ENCODE measurements at places on chromosomes 7 and 10.

GRCh38 chr7:41103331-41103730, 599.6 kb downstream of the INHBA start:
- DNase-seq: no peak

DNA sequence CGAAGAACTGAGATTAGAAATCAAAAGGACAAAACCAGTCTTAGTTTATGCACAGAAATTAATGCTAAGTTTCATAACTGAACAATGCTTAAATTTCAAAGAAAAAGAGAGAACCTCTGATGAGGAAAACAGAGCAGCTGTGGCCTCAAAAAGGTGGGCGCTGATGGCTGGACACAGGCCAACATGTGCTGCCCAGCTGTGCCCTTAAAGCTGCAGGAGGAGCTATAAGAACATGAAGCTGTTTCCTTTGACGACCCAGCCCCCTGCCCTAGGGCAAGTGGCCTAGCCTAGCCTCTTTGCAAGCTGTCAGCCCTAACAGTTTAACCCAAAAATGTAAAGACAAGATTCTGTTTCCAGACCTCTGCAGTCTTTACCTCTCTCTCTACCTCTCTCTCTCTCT, 107.7 kb downstream of the GRID1 start:
- DNase-seq: no peak

DNA sequence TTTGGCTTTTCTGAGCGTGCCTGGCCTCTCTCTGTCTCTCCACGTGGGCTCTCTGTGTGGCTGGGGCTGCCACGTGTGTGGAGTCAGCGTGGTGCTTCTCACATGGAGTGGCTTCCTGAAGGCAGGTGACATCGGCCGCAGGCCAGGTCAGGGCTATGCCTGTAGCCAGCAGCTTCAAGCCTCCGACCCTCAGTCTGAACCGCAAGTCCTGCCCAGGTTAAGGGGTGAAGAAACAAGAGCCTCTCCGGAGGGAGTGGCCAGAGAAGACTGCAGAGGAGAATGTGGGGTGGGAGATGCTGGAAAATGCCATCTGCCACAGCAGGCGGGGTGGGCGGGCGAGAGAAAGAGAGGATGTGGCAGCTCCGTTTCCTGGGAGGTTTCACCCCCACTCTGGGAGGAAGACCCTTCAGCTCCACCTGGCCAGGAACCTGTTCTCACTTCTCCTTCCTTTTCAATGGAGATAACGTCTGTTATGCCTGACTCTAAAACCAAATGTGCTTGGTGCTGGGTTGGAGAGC, 14.3 kb upstream of the VIPR2 start:
- DNase-seq: no peak

DNA sequence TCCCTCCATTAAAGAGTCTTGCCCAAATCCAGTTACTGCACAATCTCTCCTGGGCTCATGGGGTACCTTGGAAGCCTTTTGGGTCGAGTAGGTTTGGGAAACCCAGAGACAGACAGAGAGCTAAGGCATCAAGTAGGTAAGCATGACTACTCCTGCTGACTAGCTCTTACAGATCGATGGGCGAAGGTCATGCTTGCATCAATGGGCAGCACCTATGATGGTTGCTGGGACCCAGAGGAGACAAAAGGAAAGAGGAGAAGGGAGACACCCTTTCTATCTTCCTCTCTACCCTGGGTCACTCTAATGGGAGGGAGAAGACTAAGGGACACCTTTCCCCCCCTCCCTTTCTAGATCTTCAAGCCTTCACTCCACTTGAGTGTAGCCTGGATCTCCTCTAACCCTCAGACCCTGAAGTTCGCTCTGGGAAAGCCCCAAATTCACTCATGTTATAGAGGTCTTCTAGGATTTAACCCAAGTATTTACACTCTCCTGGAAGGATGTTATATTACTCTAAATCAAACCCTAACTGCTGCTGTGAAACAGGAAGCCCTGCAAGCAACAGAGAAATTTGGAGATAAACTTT, 31.6 kb upstream of the ZNF746 start:
- DNase-seq: no peak

DNA sequence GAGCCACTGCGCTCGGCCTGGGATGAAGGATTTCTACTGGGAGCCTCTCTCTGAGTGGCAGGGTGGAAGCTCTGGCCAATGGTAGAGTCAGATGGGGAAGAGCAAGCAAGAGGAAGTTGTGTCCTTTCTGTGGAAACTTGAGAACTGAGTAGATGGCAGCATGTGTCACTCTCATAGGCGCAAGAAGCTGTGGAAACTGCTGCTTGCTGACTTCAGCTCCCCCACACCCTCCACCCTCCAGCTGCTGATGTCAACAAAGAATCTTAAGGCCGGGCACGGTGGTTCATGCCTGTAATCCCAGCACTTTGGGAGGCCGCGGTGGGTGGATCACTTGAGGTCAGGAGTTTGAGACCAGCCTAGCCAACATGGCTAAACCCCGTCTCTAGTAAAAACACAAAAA, 39.8 kb upstream of the SRGN start:
- no peak for DNase-seq

DNA sequence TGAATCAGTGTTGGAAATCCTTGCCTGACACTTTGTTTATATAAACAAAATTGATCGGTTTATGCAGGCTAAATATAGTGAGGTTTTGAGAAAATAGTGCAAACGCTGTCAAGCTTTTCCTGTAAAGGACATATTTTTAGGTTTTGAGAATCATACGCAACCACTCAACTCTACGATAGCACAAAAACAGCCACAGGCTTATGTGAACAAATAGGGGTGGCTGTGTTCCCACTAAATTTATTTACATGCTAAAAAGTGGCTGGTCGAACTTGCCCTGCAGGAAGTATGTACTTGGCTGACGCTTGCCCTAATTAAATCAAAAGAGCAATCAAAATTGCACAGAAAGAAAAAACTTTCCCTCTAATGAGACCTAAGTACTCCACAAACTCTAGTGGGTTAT, 234.7 kb upstream of the CACNA2D1 start:
- DNase-seq: no peak

DNA sequence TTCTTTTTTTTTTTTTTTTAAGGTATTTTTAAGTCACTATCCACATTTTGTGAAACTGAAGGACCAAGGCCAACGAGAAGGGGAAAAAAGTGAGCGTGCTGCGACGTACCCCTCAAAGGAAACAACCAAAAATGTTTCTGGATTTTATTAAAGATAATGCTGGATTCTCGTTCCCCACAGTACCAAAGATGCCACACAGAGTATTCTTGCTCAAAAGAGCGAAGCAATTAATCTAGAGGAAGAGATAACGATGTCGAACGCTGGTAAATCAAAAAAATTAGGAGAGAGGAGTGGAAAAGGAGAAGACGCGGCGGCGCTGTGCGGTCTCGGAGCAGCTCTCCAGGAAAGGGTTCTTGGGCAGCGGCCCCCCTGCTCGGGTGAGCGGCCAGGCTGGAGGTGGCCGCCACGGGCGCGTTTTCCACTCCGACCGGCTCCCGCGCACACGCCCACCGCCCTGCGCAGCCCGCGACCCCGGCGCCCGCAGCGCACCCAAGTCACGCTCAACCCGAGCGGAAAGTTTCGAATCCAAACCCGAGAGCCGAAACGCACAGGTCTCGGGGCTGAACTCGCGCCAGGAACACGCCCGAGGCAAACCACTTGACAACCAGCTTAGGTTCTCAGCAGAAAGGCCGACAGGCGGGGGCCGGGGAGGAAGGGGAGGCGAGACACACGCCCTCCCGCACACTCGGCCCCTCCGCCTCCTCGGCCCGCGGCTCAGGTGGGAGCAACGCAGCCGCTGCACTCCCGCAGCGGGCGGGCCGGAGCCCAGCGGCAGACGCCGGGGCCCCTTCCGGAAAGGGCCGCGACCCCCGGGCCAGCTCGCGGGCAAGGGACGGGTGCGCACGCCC, 989 bp downstream of the SRPK2 start:
- DNase-seq: peak; percentile 59

GRCh38 chr10:122767621-122768388, 68.2 kb upstream of the C10orf120 start:
- no peak for DNase-seq

- no peak for DNase-seq
These were observed 63.9 kb upstream of the ST8SIA6 start for GRCh38 chr10:17518338-17518737.

DNA sequence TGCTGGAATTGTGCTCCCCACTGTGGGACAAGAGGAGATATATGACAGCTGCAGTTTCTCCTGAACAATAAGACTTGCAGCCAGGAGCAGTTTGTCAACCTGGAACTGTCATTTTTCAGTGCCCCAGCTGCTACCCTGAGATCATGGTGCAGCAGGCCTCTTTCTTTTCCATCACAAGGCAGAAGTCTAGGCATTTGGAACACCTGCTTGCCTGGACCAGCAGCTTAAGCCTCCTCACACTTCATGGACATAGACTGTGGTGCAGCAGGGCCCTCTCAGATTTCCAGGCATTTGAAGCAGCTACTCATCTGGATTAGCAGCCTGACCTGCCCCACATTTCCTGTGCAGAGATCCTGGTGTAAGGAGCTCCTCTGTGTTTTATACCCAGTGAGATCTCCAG, 450.7 kb upstream of the TEX47 start:
- DNase-seq: no peak

- DNase-seq: peak; percentile 74
These were observed 63.0 kb downstream of the ABRAXAS2 start for GRCh38 chr10:124864421-124865193.

DNA sequence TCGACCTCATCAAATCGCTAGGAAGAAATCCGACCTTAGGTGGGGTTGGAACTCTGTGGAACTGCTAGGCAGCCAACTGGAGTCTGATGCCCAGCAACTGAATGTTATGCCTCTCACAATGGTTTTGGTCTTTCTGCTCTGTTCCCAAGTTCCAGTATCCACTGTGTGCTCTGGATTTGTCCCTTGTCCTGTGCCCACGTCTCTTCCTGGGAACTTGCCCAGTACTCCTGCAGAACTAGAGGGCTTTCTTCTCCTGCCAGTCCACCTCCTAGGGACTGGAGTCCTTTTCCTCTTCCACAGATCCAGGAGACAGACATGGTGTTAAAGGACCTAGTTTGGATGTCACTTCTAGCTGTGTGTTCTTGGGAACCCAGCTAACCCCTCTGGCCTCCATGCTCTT, 26.6 kb downstream of the PRTFDC1 start:
- no peak for DNase-seq

- no peak for DNase-seq
These were observed 78.3 kb downstream of the HTR7 start for GRCh38 chr10:90779548-90779947.

DNA sequence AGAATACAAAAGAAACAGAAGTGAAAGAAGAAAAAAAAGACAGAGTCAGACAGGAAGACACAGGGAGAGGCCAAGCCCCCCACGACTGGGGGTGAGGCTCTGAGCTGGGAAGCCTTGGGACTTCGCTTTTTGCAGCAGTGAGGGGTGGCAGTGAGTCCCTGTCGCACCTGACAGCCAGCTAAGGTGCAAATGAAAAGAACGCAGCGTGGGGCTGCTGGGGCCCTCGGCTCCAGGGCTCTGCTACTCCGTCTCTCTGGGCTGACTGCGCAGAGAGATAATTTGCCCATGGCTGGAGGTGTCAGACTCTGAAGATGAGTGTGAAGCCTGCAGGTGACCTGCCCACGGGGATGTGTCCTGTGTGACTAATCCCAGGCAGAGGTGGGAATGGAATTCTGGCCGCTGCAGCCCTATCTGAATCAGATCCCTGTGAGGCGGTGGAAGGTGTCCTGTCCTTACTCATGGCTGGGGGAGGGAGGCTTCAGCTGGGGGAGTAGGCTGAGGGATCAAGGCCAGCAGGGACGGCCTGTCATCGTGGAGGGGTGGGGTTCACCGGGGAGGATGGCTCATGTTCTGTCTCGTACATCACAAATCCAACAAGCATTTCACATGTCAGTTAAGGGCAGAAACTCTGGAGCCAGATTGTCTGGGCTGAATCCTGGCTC, 96.4 kb downstream of the SLIT1 start:
- DNase-seq: no peak

GRCh38 chr7:154774303-154774969, 228.5 kb downstream of the PAXIP1 start:
- no peak for DNase-seq

GRCh38 chr7:47474937-47475879, 106.7 kb downstream of the TNS3 start:
- DNase-seq: peak; percentile 93

DNA sequence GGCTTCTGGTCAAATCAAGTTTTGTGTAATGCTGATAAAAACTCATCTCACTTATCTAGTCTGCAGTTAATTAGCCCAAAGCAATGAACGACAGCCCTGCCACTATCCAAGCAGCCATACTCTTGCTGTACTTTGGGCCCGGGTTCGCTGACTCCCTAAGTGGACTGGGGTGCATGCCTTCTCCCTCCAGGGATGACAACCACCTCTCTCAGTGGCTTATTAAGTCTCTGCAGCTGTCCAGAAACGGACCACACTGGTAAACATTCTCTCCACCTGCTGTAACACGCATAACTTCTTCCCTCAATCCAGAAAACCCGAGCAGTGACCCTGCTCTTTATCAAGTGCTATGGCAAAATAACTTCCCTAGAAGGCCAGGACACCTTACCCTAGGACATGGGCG, 3.9 kb downstream of the FBXW4 start:
- DNase-seq: no peak

All from colonic mucosa (tissue), 4 donors.